Activated CD4-positive, alpha-beta T cell treated with anti-CD3 and anti-CD28 coated beads, Interleukin-2, Interleukin-6, amounts not matched to agents 100 ng/mL and 50 ng/mL, durations not matched to agents 16 hours and 8 hours (primary cell): ENCODE measurements at places on chromosomes 13 and 19.

DNA sequence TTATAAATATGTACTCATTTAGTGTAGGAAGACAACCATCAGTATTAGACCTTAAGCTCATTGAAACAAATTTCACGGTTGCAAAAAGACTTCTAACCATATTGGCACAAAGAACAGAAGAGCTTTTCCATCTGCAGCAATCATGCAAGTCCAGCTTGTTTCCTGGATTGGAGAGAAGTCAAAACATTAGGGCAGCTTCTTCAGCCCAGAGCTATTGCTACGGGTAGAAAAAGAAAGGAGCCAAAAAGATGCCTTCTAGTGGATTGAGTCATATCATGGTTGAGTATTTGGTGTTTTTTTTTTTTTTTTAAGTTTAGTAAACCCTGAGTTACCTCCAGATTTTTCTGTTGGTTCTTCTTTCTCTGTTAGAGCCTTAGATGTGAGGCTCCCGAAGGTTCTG, 99.8 kb downstream of the WDFY2 start:
- DNase-seq: no peak

DNA sequence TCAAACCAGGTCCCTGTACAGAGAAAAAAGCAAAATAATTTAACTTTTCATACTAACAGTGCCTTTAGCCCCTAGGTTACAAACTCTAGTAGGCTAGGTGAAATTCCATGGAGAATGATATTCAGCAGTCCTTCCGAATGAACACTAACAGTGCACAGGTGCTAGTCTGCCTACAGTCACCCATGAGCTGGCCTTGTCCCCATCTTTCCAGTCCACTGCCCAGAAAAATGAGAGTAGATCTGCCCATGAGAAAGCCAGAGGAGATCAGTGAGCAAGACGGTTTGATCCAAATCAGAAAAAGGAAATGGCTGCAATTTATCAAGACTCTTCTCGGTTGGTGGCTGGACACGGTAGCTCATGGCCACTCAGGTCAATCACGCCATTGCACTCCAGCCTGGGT, 524.9 kb downstream of the FGF9 start:
- no peak for DNase-seq

DNA sequence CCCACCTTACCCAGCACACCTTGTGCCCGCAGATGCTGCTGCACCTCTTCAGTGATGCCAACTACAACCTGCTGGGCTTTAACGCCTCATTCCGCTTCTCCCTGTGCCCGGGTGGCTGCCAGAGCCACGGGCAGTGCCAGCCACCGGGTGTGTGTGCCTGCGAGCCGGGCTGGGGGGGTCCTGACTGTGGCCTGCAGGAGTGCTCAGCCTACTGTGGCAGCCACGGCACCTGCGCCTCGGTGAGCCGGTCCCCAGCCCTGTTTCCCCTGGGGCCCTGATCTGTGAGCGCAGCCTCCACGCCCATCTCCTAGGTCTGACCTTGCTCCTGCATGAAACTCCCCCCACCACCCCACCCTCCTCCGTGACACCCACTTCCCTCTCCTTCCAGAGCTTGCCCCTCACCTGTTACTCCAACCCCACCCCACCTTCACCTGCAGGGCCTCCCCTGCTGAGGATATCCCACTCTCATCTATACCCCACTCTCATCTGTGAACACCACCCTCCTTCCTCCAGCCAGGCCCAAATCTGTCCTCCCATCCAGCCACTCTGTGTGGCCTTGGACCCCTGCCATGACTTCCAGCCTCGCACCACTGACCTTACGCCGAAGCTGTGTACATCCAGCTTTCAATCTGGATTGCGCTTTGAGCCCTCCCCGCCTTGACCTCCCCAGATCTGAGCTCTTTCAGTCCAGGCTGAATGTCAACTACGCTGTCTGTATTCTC, 8.7 kb downstream of the MEGF8 start:
- DNase-seq: no peak

DNA sequence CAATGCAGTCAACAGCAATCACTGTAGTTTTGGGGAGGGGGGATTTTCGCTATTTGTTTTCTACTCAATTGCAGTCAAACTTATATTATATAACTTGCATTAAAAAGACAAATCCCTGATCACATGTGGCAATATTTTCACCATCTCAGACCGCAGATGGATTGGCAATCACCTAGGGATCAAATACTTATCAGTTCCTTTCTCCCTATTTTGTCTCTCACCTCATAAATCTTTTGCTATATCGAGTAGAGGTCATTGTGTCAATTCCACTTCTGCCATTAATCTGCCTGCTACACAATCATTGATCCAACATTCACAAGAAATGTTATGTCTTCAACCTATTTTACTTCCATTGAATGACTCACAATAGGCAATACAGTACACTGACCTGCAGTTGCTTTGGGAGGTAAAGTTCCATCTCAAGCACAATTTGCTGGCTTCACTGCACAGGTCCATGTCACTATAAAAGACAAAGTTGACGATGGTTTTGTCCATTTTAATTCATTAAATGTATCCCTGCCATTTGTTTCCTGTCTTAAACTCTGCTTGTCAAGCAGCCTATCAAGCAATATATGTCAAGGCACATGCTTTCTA, 415.8 kb upstream of the PCDH9 start:
- DNase-seq: no peak

DNA sequence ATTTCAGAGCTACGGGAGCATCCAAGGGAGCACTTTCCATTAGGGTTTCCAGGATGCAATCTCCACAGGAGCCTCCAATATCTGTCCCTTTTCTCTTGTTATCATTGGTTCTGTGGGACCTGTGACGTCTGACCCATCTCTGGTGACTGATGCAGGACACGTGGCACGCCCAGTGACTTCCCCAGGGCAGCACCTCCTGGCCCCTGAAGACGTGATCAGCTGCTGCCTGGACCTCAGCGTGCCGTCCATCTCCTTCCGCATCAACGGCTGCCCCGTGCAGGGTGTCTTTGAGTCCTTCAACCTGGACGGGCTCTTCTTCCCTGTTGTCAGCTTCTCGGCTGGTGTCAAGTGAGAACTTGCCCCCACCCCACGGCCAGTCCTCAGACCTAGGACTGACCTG, 25.5 kb downstream of the RYR1 start:
- DNase-seq: no peak

- DNase-seq: no peak
These were observed 185.4 kb downstream of the POSTN start for GRCh38 chr13:37413161-37413560.

GRCh38 chr13:111491659-111492058, 171.2 kb downstream of the TEX29 start:
- DNase-seq: no peak

GRCh38 chr19:29417048-29417447, 108.7 kb upstream of the VSTM2B start:
- no peak for DNase-seq

DNA sequence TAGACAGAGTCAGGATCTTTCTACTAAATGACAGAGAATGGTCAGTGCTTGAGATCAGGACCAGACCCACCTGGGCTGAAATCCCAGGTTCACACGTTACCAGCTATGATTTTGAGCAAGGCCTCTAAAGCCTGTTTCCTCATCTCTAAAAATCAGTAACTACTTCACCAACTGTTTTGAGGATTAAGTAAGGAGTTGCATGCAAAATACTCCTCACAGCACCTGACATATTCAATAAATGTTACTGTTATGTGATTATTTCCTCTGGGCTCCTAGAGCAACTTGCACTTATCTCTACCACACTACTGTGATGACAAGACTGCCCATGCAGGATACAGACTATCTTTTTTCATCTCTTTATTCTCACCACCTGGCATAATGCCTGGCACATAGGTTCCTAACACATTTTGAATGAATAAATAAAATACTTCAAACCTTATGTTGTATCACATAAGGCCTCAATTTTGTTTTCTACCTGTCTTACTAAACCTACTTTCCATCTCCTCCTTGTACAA, 1.8 kb downstream of the KATNAL1 start:
- DNase-seq: peak; percentile 20

DNA sequence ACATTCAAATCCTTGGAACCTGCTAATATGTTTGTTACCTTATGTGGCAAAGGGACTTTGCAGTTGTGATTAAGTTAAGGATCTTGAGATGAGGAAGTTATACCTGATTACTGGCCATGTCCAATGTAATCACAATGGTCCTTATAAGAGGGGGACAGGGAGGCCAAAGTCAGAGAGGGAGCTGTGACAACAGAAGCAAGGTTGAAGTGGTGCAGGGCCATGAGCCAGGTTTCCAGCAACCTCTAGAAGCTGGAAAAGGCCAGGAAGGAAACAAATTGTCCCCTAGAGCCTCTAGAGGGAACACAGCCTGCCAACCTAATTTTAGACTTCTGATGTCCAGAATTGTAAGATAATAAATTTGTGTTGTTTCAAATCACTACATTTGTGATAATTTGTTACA, 334.7 kb upstream of the DACH1 start:
- DNase-seq: no peak

GRCh38 chr19:12287958-12288500, 6.7 kb downstream of the ZNF44 start:
- DNase-seq: no peak
